ENCODE measurements at places on chromosomes 3 and 15.

- H3K4me3 ChIP-seq: no peak overlapping the region
- no peaks in the 10 kb centered on the region for H3K36me3 ChIP-seq
- no peak overlapping the region for H3K27ac ChIP-seq
- H3K4me1 ChIP-seq: no peaks in the 10 kb centered on the region
- no peaks in the 10 kb centered on the region for H3K27me3 ChIP-seq
Observed at GRCh38 chr3:110362751-110363150, 708.9 kb upstream of the NECTIN3 start.

DNA sequence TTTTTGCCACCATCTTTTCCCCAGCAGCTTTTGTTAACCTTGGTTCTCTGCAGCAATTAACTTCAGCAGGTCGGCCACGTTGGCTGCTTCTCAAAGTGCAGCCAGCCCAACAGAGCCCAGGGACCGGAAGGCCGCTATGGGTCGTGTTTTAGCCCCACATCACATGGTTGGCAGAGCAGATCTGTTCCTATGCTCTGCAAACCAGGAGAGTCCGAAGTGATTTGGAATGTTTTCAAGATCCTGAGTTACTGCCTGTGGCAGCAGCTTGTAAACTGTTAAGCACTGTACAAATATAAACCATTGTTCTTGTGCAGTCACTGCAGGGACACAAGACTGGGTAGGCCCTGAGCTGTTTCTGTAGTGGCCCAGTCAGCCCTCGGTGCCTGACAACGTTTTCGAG lies 69.6 kb upstream of the MYZAP start:
- H3K36me3 ChIP-seq: peaks cover under 1% of the 10 kb centered on the region
- no peak for DNase-seq
- peaks cover 26% of the 10 kb centered on the region for H3K4me1 ChIP-seq
- H3K27me3 ChIP-seq: no peaks in the 10 kb centered on the region
- H3K4me3 ChIP-seq: no peak overlapping the region

DNA sequence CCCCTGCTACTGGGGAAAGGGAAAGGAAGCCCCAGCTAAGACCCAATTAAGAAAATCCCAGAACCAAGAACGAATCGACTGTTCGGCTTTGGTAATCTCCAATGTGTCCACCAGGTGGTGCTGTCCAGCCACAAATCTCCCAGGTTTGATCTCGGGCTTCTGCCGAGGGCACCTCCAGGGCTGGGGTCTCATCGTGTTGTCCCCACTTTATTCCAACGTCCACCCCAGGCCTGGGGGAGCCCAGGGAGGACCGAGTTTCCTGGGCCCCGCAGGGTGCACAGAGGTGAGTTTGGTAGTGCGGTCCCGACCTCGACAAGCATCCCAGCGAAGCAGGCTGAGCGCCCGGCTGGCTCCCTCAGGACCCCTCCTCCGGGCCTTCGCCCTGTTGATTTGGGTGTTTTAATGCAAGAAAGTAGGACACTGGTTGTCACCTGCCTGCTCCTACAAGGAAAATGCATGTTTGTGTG lies 185.1 kb downstream of the GOLGA6L6 start:
- no peak overlapping the region for H3K27ac ChIP-seq
- no peaks in the 10 kb centered on the region for H3K36me3 ChIP-seq
- H3K27me3 ChIP-seq: peaks cover 5% of the 10 kb centered on the region
- peak; percentile 21 for DNase-seq

DNA sequence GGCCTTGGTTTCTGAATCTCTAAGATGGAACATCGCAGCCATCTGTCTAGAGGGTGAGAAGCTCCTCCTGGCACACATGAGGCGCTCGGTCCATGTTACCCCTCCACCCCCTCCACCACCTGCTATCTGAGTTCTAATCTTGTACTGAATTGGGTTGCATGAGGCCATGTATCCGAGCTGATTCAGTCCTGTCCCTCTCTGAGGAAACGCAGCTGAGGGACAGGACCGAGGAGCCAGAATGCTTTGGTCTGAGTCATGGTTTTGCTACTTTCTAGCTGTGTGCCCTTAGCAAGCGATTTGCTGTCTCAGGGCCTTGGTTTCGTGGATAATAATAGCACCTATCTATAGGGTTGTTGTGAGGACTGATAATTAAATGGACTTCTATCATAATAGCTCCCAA lies 87.8 kb upstream of the SEC13 start:
- no peak overlapping the region for H3K4me3 ChIP-seq
- H3K27ac ChIP-seq: no peak overlapping the region
- H3K4me1 ChIP-seq: no peaks in the 10 kb centered on the region
- H3K27me3 ChIP-seq: no peaks in the 10 kb centered on the region
- no peak for DNase-seq
- H3K36me3 ChIP-seq: no peaks in the 10 kb centered on the region

DNA sequence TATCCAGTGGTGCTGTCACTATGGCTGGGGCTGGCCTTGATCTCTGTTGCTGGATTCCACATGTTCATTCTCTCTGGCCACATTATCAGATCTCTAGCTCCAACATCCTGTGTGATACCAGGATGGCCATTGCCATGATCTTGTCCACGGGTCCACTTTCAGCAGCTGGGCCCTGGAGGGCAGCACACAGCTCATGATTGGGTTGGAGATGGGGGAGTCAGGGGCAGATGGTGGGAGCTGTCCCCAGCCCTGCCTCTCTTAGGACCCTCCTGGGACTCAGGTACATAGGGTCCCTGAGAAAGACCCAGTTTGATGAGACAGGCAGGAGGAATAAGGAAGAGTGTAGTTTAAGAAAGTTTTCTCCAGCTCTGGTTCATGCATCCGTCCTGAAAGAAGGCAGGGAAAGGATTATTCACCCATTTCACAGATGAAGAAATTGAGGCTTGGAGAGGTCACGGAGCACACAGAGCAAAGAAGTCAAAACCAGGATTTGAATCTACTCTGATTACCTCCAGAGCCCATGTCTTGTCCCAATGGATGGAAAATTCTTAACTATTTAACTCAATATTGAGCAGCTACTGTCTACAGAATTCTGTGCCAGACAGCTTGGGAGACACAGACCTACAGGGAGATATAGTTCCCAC lies 100.5 kb downstream of the LINGO1 start:
- H3K27ac ChIP-seq: no peak overlapping the region
- no peak overlapping the region for H3K4me3 ChIP-seq
- H3K27me3 ChIP-seq: no peaks in the 10 kb centered on the region
- no peak for DNase-seq
- no peaks in the 10 kb centered on the region for H3K36me3 ChIP-seq

DNA sequence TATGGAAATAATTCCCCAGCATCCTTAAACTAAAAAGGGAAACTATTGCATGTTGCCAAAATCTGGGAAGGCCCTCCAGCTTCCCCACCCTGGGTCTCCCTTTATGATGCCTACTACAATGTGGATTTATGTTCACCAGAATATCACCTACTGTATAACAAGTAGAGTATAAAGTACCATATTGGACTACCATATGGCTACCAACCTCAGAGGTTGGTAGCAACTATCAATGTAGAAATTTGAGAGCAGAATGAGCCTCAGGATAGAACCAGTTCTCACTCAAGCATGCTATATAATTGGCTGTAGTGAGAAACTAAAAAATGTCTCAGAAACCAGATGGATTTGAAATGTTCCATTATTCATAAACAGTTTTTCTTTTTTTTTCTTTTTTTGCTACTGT lies 918.4 kb downstream of the MCTP2 start:
- no peaks in the 10 kb centered on the region for H3K4me1 ChIP-seq
- DNase-seq: no peak
- H3K4me3 ChIP-seq: no peak overlapping the region
- no peak overlapping the region for H3K27ac ChIP-seq
- no peaks in the 10 kb centered on the region for H3K36me3 ChIP-seq

DNA sequence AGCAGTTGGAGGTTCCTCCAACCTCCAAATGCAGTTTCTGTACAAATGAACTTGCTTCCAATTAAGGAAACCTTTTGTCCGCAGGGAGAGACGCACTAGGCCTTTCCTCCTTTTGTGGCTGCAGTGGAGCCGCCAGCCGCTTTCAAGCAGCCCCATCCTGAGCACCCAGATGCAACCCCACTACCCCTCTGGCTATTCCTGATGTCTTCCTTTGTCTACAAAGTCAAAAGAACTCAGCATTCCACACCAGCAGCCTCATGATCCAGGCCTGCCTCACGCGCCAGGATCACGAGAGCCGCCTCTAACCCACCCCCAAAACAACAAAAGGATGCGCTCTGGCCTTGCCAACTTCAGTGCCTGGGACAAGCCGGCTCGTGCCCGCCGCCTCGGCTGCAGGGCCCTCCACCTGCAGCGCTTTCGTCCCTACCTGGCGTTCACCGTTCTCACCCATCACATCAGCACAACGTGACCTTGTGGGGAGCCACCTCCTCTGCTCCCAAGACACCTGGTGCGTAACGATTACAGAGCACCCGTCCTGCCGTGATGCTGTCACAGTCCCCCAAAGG lies 48.2 kb upstream of the MUC4 start:
- H3K36me3 ChIP-seq: no peaks in the 10 kb centered on the region
- no peak overlapping the region for H3K4me3 ChIP-seq
- H3K27me3 ChIP-seq: no peaks in the 10 kb centered on the region
- H3K4me1 ChIP-seq: peaks cover 3% of the 10 kb centered on the region

DNA sequence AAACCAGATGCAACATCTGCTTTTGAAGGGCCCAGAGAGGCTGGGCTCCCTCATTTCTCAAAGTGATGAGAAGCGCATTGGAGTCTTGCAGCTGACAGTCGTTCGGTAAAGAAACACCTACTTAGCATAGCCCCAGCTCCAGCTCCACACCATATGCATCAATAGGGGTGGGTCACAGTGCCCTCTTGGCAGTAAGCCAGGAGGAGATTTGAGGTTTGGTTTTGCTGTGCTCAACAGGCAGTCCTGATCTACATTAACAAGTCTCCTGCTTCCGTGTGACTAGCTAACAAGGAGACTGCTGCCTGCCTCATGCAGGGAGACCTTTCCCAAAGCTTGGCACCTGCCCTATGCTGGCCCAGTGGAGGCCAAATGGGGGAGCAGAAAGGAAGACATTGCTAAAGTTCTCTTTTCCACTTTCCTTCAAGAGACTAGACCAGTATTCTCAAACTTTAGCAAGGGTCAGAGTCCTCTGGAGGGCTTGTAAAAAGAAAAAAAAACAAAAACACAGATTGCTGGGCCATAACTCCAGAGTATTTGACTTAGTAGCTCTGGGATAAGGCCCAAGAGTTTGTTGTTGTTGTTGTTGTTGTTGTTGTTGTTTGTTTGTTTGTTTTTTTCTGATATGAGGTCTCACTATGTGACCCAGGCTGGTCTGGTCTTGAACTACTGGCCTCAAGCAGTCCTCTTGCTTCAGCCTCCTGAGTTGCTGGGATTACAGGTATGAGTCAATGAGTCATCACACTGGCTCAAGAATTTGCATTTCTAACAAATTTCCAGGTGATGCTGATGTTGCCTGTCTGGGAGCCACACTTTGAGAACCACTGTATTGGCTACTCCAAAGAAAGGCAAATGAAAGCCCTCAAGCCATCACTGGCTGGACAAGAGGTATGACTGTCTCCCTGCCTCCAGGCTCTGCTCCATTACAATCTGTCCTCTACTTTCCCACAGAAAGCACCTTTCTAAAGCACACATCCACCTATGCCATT lies 294.9 kb downstream of the RORA start:
- peaks cover 12% of the 10 kb centered on the region for H3K4me1 ChIP-seq
- H3K36me3 ChIP-seq: no peaks in the 10 kb centered on the region
- H3K27me3 ChIP-seq: no peaks in the 10 kb centered on the region

- H3K27me3 ChIP-seq: no peaks in the 10 kb centered on the region
- peak; percentile 66 for DNase-seq
- H3K4me1 ChIP-seq: no peaks in the 10 kb centered on the region
- no peak overlapping the region for H3K4me3 ChIP-seq
Observed at GRCh38 chr3:85576091-85576690, 617.4 kb downstream of the CADM2 start.

DNA sequence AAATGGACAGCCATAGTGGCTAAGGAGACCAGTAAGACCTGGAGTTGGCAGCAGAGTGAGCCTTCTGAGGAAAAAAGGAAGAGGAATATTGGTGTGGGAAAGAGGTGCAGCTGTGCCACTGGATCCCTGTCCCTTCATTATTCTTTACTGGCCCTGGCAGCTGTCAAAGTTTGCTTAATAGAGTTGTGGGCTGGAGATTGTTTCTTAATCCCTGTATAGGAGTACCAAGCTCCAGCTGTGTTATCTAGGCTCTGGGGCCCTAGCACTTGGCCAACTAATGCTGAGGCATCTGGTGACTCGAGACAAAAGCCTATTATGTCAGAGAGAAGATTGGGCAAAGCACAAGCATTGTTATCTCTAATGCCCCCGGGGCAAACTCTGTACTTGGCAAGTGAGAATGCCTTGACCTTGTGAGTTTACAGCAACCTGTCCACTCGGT lies 61.4 kb downstream of the ZNF609 start:
- no peaks in the 10 kb centered on the region for H3K36me3 ChIP-seq
- DNase-seq: no peak
- peak overlapping the region; percentile 70 for H3K27ac ChIP-seq
- H3K27me3 ChIP-seq: no peaks in the 10 kb centered on the region
- peaks cover 33% of the 10 kb centered on the region for H3K4me1 ChIP-seq
- H3K4me3 ChIP-seq: no peak overlapping the region

DNA sequence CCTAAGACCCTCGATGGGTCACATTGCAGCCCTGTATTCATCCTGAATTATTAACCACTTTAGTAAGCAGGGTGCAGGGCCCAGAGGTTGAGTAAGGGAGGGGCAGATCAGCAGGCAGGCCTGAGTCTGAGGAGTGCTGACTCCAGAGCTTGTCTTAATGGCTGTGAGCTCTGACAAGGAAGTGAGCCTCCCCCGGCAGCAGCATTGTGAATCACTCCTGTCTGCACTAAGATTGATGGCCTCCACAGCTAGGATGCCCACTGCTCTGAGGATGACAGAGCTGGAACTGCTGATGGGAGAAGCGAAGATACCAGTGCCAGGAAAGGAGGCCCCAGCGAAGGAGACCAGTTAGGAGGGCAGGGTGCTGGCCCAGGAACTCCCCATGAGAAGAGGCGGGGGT lies 46.5 kb upstream of the CCDC174 start:
- peaks cover 4% of the 10 kb centered on the region for H3K4me1 ChIP-seq
- no peaks in the 10 kb centered on the region for H3K27me3 ChIP-seq
- no peak for DNase-seq
- H3K4me3 ChIP-seq: no peak overlapping the region
- H3K27ac ChIP-seq: no peak overlapping the region

- no peaks in the 10 kb centered on the region for H3K4me1 ChIP-seq
- H3K36me3 ChIP-seq: no peaks in the 10 kb centered on the region
- H3K4me3 ChIP-seq: no peak overlapping the region
- H3K27ac ChIP-seq: no peak overlapping the region
- H3K27me3 ChIP-seq: no peaks in the 10 kb centered on the region
- no peak for DNase-seq
Observed at GRCh38 chr3:196757876-196758739, 18.5 kb downstream of the PAK2 start.

DNA sequence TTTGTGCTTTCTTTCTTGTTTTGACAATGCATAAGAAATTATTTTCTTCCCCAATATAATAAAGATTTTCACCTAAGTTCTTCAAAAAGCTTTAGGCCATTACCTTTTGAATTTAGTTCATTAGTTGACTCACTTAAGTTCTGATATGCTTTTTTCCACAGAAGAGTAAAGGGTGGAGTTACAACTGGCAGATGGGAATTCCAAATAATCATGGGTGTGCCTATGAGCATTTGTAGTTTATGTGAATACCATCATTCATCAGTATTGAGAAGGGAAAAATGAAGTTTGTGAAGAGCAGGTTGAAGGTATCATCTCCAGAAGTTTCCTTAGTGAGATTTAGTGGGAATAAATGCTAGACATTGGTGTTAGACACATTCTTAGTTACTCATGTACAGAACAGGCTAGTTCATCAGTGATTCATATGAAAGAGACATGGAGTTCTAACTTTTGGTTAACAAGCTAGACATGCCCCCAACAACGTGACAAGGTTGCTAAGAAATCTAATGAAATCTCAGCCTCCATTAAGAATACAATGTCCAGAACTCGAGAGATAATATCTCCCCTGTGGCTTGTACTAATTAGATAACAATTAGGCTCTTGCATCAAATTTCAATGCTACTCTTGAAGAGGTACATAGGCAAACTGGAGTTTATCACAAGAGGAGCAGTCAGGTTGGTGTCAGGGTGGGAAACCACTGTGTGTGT lies 16.9 kb upstream of the ALCAM start:
- no peaks in the 10 kb centered on the region for H3K27me3 ChIP-seq
- DNase-seq: no peak
- no peaks in the 10 kb centered on the region for H3K36me3 ChIP-seq
